ENCODE measurements at places on chromosomes 12 and 14.

DNA sequence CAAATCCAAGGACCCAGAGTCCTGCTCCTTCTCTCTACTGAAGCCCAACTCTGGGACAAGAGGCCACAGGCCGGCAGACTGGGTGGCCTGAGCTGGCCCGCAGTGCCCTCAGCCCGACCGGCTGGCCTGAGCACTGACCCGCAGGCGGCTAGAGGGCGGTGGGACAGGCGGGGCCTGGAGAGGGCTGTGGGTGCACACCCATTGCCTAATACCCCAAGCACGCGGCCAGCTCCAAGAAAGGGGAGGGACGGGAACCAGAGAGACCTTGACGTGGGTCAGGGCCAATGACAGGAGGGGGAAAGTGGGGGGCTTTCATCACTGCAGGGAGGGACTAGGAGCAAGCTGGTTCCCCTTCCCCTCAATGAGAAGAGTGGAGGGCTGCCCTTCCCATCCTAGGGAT is 2.0 kb upstream of the WNT10B start:
- no peak for DNase-seq

- no peak for DNase-seq
Observed at GRCh38 chr12:13347241-13348043, 150.9 kb downstream of the EMP1 start.

DNA sequence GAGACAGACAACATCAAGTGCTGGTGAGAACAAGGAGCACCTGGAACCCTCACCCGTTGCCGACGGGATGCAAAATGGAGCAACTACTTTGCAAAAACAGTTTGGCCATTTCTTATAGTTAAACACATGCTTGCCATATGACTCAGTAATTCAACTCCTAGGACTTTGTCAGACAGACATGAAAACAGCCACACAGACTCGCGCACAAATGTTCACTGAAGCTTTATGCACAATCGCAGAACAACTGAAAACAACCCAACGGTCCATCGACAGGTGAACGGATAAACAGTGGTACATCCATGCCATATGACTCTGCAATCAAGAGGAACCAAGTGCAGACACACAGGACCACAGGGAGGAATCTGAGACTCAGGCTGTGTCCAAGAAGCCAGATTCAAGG is 30.8 kb downstream of the NCOR2 start:
- no peak for DNase-seq

- DNase-seq: no peak
Observed at GRCh38 chr14:76717508-76718290, 43.6 kb upstream of the VASH1 start.

DNA sequence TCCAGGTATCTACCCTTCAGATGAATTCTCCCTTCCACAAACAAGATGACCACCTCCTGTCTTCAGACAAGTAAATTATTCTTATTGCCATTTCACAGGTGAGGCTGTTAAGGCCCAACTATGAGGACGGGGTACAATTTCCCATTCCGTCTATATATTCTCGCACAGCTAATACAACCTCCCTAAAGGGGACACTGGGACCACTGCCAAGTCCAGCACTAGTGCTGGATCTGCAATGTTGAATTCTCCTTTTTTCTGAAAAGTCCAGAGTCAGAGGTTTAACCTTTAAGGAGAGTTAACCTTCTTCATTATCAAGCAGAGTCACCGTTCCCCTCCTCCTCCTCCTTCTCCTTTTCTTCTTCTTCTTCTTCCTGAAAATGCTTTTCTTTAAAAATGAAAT is 130.4 kb upstream of the PARP11 start:
- DNase-seq: no peak

- no peak for DNase-seq
Observed at GRCh38 chr14:77377502-77377844, 294 bp downstream of the SAMD15 start.

GRCh38 chr12:31952418-31952817 is 6.8 kb upstream of the RESF1 start:
- no peak for DNase-seq

- DNase-seq: no peak
Observed at GRCh38 chr12:9649532-9649940, 20.0 kb upstream of the CLEC2D start.

GRCh38 chr14:102154821-102155549 is 15.3 kb downstream of the WDR20 start:
- no peak for DNase-seq

GRCh38 chr12:78824918-78825317 is 39.7 kb upstream of the SYT1 start:
- no peak for DNase-seq

- no peak for DNase-seq
Observed at GRCh38 chr14:77248666-77249065, 22.3 kb downstream of the NGB start.

GRCh38 chr14:24075485-24076301 is 4.3 kb downstream of the CPNE6 start:
- no peak for DNase-seq

GRCh38 chr14:63308723-63309317 is 9.9 kb downstream of the GPHB5 start:
- DNase-seq: no peak

GRCh38 chr14:22113401-22113800 is 439.8 kb upstream of the OR4E1 start:
- no peak for DNase-seq
